ENCODE measurements at places on chromosomes 4 and X.
A peak's percentile ranks its signal among the peaks of the same experiment; 100 is the strongest.

GRCh38 chr4:5045097-5045496 lies 6.2 kb upstream of the STK32B start:
- no peak for DNase-seq

- no peak for DNase-seq
Observed at GRCh38 chrX:138711399-138712347, at the start of gene FGF13. TSS of gene FGF13 (minus strand) at chrX:138711717. CDS start at chrX:138711003, 714 bp downstream.

DNA sequence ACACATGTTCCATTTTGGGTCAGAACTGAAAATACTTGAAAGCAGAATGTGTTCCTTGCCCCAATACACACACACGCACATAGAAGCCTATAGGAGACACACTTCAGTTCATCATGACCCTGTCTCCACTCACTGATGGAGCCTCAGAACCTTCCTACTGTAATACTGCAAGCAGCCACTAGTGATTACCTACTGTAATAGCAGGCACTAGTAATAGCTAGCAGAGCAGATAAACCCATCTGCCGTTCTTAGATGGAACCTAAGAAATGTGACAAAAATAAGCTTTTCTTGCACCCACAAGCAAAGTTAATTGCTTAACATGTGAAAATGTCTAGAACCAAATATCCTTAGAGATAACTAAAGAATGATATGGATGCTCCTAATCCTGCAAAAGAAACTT lies 13.6 kb downstream of the AMTN start:
- no peak for DNase-seq

GRCh38 chr4:7050481-7051143 lies 7.4 kb downstream of the TADA2B start:
- DNase-seq, result no peak

DNA sequence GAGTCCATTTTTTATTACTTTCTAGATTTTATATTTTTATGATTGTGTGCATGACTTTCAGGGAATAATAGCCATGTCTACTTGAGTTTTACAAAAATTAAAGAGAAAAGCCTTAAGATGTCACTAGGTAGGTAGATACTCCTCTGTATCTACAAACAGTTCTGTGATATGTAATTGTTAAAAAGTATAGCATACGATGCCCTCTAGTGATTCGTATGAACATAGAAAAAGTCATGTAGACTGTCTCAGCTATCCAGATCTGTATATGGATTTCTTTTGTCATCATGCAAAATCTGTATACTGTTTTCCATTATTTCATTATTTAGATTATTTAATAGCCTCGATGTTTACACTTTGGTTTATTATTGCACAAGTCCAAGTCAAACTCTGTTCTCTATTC lies 856.6 kb downstream of the CENPC start:
- no peak for DNase-seq

- no peak for DNase-seq
Observed at GRCh38 chrX:1103360-1103759, 109.1 kb downstream of the CRLF2 start.

GRCh38 chr4:155914782-155915181 lies 11.3 kb downstream of the TDO2 start:
- no peak for DNase-seq

- no peak for DNase-seq
Observed at GRCh38 chrX:136797787-136798186, 17.1 kb upstream of the ARHGEF6 start.

- DNase-seq, result no peak
Observed at GRCh38 chr4:8710416-8710815, 117.9 kb downstream of the CPZ start.

GRCh38 chr4:113312529-113312928 lies 263.1 kb downstream of the ANK2 start:
- no peak for DNase-seq

- DNase-seq, result peak; percentile 32
Observed at GRCh38 chrX:21963731-21964405, 23.4 kb downstream of the SMS start.

- no peak for DNase-seq
Observed at GRCh38 chr4:105998171-105999063, 103.1 kb downstream of the NPNT start.

DNA sequence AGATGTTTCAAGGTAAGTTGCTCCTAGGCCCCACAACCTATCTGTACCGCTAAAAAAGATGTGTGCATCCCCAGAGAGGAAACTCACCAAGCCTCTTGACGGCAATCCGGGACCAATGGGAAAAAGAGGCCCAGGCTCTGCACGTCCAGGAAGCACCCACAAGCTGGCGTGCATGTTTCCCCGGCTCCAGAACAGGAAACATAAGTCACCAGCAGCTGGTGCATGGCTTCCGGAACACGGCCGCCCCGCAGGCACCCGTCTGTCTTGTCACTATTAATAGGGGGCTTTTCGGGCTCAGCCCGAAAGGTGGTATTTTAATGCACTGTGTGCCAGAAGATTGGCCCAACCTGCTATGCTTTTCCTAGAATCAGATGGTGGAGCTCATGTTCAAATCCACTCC lies 22.2 kb downstream of the CRMP1 start:
- DNase-seq, result no peak

Data from activated CD8-positive, alpha-beta memory T cell treated with anti-CD3 and anti-CD28 coated beads for 24 hours (primary cell).